ENCODE measurements at places on chromosomes 6 and 20. TPM values are rescaled to one million over a fixed set of nuclear protein-coding genes. Genes with fewer than 3 reads are reported as not detected.

DNA sequence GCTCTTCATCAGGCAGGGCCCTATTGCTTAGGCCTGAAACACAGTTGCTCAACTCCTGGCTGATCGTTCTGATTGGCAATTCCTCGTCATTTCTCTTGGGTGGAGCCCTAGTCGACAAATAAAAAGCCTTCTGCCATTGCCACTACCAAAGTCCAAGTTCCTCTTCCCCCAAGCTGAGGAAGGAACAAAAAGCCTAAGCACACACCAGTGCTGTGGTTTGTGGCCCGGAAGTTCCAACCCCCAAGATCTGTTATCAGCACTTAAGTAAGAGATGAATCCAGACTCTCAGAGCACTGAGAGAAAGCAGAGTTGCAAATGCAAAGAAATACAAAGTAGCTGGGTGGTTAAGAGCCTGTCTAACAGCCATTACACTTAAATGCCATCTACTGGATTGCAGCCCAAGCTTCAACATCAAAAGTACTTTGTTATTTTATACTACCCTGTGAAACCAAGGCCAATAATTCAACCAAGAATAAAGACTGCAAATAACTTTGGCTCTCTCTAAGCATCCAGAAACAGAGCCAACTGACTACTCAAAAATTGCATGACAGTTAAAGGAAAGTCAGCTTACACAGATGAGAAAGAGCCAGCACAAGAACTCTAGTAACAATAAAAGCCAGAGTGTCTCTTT, 1024.0 kb downstream of the GRIK2 start:
- no peaks in the 10 kb centered on the region for H3K27me3 ChIP-seq
- no peak overlapping the region for H3K4me3 ChIP-seq
- no peak for ATAC-seq
- H3K27ac ChIP-seq = no peak overlapping the region
- no peaks in the 10 kb centered on the region for H3K4me1 ChIP-seq
- H3K36me3 ChIP-seq = no peaks in the 10 kb centered on the region

DNA sequence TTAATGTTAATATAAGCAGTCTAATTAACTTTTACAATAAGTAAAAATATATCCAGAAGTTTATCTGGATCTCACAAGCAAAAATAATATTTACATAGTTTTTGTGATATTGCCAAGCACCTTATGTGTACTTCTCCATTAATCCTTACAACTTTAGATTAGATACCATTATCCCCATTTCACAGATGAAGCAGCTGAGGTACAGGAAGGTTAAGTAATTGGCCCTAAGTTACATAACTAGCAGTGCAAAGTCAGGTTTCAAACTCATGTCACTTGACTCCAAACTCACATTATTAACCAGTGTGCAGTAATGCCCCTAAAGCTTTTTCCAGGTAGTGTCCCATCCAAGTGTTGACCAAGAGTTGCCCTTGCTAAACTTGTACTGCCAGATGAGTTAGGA, 248.6 kb upstream of the STXBP5 start:
- H3K4me3 ChIP-seq = no peak overlapping the region
- no peaks in the 10 kb centered on the region for H3K27me3 ChIP-seq
- H3K4me1 ChIP-seq = no peaks in the 10 kb centered on the region
- H3K27ac ChIP-seq = no peak overlapping the region

DNA sequence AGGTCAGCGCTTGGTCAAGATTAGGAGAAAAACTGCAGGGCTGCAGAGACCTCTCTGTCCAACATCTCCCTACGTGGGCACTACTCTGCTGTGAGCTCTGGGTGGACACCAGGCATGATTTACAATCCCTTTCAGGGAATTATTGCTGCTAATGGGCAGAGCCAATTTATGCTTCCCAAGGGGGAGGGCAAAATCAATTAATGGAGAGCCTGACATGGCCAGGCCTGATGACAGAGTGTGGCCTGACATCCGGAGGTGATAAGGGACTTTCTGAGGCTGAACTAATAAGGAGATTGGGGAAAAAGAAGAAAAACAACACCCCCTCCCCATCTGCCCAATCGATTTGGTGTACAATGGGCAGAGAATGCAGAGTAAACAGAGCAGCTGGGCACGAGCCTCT, 5.0 kb upstream of the KCNK16 start:
- no peak overlapping the region for H3K27ac ChIP-seq
- H3K4me3 ChIP-seq = no peak overlapping the region
- H3K27me3 ChIP-seq = peaks cover 44% of the 10 kb centered on the region
- H3K4me1 ChIP-seq = peaks cover 8% of the 10 kb centered on the region
- no peaks in the 10 kb centered on the region for H3K36me3 ChIP-seq

The FAM184A gene
- 9.5 TPM for total RNA-seq

DNA sequence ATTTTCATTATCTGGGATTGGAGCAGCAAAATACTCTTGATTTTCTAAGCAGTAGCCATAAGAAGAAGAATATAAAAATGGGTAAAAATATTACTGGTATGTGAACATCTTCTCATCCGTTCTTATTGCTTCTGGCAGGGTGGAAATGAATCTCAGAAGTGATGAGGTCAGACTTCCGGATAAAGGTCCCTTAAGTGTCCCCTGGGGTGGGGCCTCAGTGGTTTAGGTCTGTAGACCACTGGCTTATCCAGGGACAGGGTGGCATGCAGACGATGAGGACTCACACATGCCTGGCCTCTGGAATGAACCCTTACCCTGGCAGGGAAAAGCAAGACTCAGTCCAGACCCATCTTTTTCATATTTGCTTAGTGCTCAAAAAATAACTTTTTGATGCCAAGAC, 143.3 kb downstream of the UST start:
- no peaks in the 10 kb centered on the region for H3K27me3 ChIP-seq
- H3K4me1 ChIP-seq = peaks cover 6% of the 10 kb centered on the region
- no peak overlapping the region for H3K4me3 ChIP-seq
- peaks cover 16% of the 10 kb centered on the region for H3K36me3 ChIP-seq
- peak overlapping the region; percentile 40 for H3K27ac ChIP-seq

The ALDH5A1 gene
- 6.4 TPM for total RNA-seq

The DSE gene
- 28.9 TPM for total RNA-seq

DNA sequence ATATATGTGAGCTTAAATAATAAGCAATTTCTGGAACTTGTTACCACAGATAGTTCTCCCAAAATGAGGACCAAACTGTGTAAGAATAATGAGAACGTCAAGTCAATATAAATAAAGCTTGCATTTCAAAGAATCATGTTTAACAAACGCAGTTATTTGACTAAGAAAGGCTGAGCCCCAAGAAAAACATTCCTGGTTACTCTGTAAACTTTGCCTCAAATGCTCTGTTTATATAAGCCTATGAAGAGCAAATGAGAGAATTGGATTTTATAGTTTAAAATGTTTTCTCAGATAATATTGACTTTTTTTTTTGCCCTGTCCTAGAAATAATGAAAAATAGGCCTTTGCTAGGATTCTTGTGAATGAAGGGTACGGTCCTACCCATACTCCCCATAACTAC, 81.3 kb downstream of the C6orf52 start:
- H3K4me3 ChIP-seq = no peak overlapping the region
- no peaks in the 10 kb centered on the region for H3K27me3 ChIP-seq

GRCh38 chr20:16411361-16411760, 161.9 kb downstream of the KIF16B start:
- peaks cover 17% of the 10 kb centered on the region for H3K36me3 ChIP-seq
- no peak for ATAC-seq
- H3K4me3 ChIP-seq = no peak overlapping the region
- no peak overlapping the region for H3K27ac ChIP-seq
- no peaks in the 10 kb centered on the region for H3K27me3 ChIP-seq

- no peaks in the 10 kb centered on the region for H3K27me3 ChIP-seq
- no peak overlapping the region for H3K4me3 ChIP-seq
- H3K36me3 ChIP-seq = no peaks in the 10 kb centered on the region
- H3K27ac ChIP-seq = no peak overlapping the region
These were observed 6.9 kb upstream of the MCCD1 start for GRCh38 chr6:31521835-31522234.

DNA sequence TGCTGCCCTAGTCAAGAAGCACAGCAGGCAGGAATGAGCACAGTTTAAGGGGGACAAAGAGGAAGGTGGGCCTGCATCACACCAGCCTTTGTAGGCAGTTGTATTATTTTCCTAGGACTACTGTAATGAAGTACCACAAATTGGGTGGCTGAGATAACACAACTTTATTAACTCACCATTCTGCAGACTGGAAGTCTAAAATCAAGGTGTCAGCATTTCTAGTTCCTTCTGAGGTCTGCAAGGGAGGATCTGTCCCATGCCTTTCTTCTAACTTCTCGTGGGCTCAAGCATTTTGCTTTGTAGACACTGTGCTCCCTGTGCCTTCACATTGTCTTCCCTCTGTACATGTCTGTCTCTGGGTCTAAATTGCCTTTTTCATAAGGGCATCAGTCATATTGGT, 488.5 kb upstream of the JARID2 start:
- ATAC-seq = no peak
- no peaks in the 10 kb centered on the region for H3K27me3 ChIP-seq
- peaks cover 55% of the 10 kb centered on the region for H3K4me1 ChIP-seq
- H3K4me3 ChIP-seq = peak overlapping the region; percentile 84
- H3K27ac ChIP-seq = peak overlapping the region; percentile 100
- H3K36me3 ChIP-seq = peaks cover 11% of the 10 kb centered on the region

- peaks cover 23% of the 10 kb centered on the region for H3K36me3 ChIP-seq
- no peak overlapping the region for H3K27ac ChIP-seq
- H3K27me3 ChIP-seq = no peaks in the 10 kb centered on the region
- ATAC-seq = peak; percentile 7
- no peak overlapping the region for H3K4me3 ChIP-seq
These were observed 42.8 kb upstream of the MRPS10 start for GRCh38 chr6:42260396-42260888.

DNA sequence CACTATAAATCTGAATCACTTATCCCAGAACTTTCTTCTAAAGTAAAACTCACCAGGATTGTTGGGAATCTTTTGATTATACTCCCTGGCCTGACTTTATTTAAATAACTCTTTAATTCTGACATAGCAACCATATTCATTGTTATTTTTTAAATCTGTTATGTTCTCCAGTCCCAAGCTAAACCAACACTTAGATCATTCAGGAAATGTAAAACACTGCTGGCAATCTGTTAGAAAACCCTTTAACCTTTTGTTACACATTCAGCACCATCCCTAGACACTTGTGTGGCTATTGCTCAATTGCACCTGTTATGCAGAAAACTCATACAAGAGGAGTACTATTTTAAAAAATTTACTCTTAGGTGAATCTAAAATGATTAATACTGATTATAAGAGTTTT, 101.8 kb upstream of the NHSL1 start:
- H3K27ac ChIP-seq = no peak overlapping the region
- no peaks in the 10 kb centered on the region for H3K36me3 ChIP-seq
- ATAC-seq = no peak
- peaks cover 13% of the 10 kb centered on the region for H3K27me3 ChIP-seq
- H3K4me1 ChIP-seq = no peaks in the 10 kb centered on the region
- no peak overlapping the region for H3K4me3 ChIP-seq

The CRIP3 gene
- total RNA-seq = 4.2 TPM

DNA sequence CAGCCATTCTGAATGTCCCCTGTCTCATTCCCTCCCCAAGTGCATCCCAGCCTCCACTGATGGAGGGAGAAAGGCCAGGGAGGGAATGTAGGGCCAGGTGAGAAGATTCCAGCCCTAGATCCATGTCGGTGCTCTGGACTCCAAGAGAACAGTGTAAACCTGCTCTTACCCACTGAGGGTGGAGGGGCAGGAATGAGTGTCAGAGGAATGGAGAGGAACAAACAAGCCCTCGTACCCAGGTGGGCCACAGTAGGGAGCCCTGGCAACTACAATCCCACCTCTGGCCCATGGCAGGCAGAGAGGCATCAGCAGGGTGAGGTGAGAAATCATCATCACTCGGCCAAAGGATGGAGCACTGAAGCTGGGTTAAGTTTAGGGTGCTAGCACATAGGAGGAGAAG, 54.6 kb downstream of the STAU1 start:
- H3K4me1 ChIP-seq = peaks cover 5% of the 10 kb centered on the region
- no peaks in the 10 kb centered on the region for H3K27me3 ChIP-seq
- no peak for ATAC-seq

The MRPL14 gene
- total RNA-seq = 54.0 TPM

DNA sequence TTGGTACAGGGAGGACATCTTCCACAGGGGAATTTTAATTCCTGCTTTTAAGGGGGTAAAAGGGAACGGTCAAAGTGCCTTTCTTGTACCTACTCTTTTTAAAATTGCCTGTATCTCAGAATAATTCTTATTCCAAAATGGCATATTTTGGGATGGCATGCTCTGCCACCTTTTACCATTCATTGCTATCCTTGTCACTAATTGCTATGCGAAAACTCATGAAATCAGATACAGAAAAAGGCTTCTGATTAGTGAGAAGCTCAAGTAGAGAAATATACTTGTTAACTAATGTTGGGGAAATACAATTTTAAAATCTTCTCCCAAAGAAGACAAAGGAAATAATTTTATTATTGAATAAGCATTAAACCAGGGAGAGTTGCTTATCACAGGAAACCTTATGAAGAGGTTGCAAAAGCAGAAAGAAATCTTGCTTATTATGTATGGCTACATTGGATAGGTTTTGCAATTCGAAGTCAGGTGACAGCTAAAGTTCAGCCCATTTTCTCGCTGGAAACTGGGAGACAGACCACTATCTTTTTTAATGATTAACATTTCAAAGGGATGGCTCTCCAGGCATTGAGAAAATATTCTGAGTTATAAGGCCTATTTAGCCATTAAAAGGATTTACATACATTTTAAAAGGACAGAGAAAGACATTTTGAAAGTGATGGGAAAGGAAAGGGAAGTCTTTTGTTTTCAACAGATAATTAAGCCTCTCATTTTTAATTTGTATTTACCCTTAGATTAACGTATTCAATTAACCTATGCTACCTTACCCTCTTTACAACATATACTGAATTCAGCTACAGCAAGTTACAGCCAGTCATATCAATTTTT, 110.3 kb upstream of the PRSS16 start:
- H3K27me3 ChIP-seq = no peaks in the 10 kb centered on the region
- H3K4me1 ChIP-seq = peaks cover 22% of the 10 kb centered on the region
- peaks cover 17% of the 10 kb centered on the region for H3K36me3 ChIP-seq
- no peak overlapping the region for H3K27ac ChIP-seq
- no peak for ATAC-seq

GRCh38 chr6:18464176-18464575, 77.0 kb downstream of the RNF144B start:
- H3K4me1 ChIP-seq = no peaks in the 10 kb centered on the region
- H3K27me3 ChIP-seq = no peaks in the 10 kb centered on the region
- no peak overlapping the region for H3K27ac ChIP-seq
- no peak for ATAC-seq

DNA sequence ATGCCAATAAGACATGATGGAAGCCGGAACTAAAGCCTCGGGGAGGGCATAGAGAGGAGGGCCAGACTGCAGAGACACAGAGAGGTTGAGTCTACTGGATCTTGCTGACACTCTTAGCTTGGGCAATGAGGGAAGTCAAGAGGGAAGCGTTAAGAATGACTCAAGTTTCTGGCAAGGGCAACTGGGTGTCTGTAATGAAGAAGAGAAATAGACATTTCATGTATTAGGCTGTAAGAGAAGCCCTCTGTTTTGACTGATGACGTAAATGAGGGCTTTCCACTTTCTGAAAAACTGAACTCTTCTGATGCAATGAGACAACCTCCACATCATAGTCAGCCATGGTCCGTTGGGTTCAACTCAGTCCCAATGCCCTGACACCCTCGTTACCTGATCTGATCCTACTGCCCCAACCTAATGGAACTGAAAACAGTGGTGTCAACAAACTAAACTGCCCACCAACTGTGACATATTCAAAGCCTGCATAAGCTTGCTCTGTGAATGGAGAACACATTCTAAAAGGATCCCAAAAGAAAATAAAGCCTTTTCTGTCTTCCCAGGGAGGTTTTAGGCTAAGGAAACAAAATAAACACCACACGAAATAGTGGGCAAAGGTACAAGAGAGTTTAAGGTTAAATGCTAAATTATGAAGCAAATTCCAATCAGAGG, 45.8 kb upstream of the PNRC1 start:
- no peaks in the 10 kb centered on the region for H3K4me1 ChIP-seq
- no peaks in the 10 kb centered on the region for H3K36me3 ChIP-seq
- H3K27ac ChIP-seq = no peak overlapping the region
- no peak for ATAC-seq
- H3K4me3 ChIP-seq = no peak overlapping the region

The DEFB132 gene
- total RNA-seq = not detected
